ENCODE measurements at places on chromosomes 3 and 15.
A peak's percentile ranks its signal among the peaks of the same experiment; 100 is the strongest.

DNA sequence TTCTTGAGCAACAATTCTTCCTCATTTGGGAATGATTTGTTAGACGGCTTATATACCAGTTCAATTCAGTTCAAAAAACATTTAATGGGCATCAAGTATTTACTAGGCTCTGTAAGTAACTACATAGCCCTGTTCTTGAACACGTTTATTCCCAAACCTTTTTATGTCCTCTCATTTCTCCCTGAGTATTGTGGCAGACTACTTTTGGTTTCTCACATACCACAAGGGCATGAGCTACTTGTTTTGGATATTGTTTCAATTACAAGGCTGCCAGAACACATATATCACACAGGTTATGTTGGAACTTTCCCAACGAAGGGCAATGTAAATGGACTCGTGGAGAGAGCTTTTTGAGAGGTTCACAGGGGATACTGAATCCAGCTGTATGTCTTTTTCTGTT, 363.8 kb upstream of the NAALADL2 start:
- DNase-seq: no peak

DNA sequence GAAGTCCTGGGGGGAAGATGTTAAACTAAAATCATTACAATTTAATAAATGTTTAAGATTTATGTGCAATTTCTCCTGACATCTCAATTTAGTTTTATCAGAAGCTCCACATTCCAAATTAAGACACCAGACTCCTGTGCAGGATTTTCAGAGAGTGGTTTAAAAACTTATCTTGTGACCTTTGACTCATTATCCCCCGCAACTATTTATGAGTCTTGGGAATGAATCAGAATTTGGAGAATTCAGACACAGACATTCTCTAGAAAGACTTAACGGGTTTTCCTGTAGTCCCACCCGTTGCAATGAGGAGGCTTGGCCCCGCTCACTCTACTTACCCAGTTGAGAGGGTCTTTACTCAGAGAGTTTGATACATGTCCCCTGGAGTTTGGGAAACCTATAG, 7.1 kb downstream of the OR5K2 start:
- DNase-seq: no peak

DNA sequence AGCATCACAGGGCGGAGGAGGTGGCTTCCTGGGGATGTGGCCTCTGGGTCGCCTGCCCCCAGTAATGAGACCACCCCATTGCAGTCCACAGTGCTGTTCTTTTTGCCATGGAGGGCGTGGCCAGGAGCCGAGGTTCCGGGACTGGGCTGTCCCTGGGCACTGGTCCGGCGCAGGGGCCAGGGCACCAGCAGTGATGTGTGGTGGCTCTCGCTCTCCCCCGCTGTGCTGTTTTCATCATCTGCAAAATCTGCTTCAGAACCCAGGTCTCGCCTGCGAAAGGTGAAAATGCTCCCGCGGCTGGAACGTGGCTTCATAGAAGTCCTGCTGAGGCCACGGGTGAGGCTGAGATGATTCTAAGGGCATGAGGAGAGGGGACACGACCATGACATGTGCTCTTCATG, 45.8 kb downstream of the SCN5A start:
- DNase-seq: no peak

DNA sequence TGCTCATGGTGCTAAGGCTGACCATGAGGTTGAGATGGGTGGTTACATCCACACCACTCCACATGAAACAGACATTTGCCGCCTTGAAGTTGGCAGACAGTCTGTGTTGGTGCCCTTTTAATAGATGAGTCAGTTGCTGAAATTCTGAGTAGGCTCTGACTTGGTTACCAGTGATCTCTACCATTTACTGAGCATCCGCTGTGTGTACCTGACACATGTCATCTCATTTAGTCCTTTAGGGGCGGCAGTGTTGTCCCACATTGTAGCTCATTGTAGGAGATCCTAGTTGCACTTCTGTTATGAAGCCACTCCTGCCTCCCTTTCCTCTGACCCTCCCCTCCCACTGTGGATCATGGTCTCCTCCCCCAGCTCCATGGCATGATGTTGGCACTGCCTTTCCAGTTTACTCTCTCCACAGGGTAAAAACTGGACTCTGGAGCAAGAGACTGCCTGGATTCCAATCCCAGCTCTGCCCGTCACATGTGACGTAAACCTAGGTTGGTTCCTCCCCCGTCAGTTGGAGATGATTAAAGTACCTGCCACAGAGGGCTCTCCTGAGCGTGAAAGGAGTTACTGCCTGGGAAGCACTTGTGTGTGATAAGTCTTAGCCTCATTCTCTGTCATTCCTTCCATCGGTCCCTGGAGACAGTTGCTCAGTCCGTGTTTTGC, 21.6 kb downstream of the SLCO3A1 start:
- DNase-seq: no peak

DNA sequence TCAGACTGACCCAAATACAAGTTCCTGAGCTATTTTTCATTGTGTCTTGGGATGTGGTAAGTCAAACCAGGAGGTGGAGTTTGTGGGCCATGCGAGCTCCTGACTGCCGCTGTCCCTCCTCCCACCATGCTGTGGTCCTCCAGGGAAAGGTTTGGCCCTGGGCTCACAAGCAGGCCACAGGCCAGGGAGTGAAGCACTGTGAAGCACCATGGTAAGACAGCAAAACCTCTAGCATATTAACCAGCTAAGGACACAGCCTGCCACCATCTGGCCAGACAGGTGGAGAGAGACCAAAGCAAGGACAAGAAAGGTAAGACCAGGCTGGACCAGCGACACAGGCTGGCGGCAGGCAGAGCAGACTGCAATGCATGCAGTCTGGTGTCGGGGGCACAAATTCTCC, 15.3 kb downstream of the RAB43 start:
- no peak for DNase-seq

- DNase-seq: no peak
Measured at GRCh38 chr3:454986-455385, 258.4 kb downstream of the CHL1 start.

- DNase-seq: no peak
Measured at GRCh38 chr3:71510510-71510909, 73.0 kb downstream of the FOXP1 start.

DNA sequence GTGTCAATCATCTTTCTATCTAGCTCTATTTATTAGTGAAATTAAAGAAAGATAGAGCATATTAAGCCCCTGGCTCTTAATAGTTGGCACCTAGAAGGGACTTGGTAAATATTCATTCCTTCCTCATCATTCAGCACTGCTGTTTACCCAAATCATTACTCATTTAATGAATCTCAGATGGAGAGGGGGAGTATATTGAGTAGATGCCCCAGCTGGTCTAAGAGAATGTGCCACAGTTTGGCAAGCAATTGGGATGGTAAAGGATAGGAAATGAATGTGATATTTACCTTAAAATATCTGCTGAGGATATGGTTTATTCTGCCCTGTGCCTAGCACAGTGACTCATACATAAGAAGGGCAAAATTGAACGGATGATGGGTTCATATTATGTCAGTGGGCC, 6.0 kb downstream of the IL1RAP start:
- no peak for DNase-seq

GRCh38 chr3:74067296-74067695, 442.6 kb upstream of the PDZRN3 start:
- no peak for DNase-seq

- DNase-seq: no peak
Measured at GRCh38 chr15:98439523-98439942, 208.8 kb upstream of the IGF1R start.

- no peak for DNase-seq
Measured at GRCh38 chr15:35505809-35506208, 40.2 kb downstream of the DPH6 start.

DNA sequence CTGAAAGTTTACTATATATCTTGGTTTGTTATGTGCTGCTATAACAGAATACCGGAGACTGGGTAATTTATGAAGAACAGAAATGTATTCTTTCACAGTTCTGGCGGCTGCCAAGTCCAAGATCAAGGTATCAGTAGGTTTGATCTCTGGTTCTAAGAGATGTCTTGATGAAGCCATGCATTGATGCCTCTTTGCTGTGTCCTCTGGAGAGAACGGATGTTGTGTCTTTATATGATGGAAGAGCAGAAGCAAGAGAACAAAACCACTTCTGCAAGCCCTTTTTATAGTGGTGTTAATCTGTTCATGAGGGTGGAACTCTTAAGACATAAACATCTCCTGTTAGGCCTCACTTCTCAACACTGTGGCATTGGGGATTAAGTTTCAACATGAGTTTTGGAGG, 62.7 kb downstream of the TCF12 start:
- DNase-seq: no peak

DNA sequence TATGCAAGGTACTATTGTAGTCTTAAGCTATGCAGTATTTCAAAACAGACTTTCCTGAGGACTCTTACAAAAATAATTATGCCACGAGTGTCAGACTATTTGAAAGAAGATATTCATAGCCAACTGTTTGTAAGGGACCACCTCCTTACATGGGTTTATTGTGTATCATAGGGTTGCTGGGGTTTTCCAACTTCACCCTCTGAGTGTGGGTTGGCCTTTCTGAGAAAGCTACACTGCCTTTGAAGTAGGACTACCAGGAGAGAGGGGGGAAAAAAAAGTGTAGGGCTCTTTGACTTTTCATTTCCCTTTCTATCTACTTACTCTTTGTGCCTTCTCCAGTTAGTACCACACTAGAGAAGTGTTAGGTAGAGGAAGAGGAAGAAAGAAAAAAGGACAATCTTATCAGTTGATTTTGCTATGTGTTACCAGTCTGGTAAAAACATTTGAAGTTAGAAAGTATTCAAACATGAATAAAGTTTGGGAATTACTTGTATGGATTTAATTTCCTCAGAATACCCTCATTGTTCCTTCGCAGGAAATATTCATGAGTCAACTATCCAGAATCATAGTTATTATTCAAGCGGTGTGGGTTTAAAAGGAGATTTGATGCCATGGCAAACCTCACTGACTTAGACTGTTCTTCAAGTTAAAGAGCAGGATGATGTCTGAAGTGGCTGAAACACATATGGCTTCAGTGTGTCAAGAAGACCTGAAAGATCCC, 329.3 kb upstream of the THBS1 start:
- no peak for DNase-seq

GRCh38 chr3:14126017-14126886, 1.4 kb downstream of the TMEM43 start:
- DNase-seq: no peak

DNA sequence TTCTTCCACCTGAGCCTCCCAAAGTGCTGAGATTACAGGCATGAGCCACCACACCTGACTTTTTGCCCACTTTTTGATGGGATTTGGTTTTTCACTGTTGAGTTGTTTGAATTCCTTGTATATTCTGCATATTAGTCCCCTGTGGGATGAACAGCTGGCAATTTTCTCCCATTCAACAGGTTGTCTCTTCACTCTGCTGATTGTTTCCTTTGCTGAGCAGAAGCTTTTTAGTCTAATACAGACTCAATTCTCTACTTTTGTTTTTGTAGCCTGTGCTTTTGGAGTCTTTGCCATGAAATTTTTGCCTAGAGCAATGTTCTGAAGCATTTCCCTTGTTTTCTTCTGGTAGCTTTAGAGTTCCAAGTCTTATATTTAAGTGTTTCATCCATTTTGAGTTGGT, 62.7 kb upstream of the MFGE8 start:
- no peak for DNase-seq

GRCh38 chr3:122151480-122151879, 32.0 kb upstream of the CASR start:
- no peak for DNase-seq

DNA sequence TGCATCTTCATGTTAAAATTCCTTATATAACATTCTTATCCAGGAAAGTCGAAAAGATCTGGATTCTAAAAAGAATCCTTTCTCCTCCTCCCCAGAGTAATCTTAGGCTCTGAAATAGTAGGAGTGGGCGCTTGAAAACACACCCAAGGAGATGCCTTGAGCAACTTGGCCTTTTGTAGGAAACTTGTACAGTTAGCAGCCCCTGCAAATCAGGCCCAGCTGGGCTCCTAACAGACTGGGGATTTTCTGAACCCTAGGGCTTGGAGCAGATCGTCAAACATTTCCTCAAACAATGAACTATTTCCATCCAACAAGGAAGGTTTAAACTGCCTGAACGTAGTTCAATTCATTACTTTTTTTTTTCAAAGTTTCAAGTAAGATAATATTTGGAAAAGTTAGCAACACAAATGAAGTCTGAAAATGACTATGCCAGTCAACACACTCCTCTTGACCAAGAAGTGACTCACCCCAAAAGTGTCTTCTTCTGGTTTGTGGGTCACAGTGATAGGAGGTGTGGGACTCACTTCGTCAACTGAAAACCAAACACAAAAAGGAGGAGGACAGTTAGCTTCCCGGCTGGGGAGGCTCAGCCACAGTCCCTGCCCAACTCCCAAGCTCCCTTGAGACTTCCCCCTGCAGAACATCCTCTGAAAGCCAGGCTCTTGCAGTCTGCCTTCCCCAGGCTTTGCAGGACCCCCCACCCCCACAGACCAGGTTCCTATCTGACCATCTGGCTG, 129.7 kb downstream of the NTRK3 start:
- DNase-seq: no peak

DNA sequence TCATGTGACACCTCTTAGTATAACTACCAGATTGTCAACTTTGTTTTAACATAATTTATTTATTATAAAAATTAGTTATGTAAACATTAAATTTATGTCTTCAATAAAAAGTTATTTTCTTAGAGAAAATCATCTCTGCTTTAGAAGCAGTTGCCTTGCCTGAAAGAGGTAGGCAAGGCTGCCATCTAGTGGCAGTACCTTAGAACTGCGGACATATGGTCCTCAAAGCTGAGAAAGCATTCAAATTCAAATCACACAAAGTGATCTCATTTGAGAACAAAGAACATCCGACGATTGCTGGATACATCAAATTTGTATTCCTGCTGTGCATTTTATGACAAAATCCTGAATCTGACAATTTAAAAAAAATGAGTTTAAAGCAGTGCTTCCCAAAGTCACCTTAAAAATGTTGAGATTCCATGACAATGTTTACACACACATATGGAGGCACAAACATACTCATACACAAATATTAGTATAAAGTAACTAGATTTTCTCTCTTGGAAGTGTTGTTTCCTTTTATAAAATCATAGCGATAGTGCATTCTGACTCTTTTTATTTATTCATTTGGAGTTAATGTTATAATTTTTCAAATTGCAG, 617.4 kb downstream of the CADM2 start:
- DNase-seq: peak; percentile 2

GRCh38 chr3:39177708-39178332, 14.6 kb downstream of the XIRP1 start:
- peak; percentile 73 for DNase-seq

- DNase-seq: no peak
Measured at GRCh38 chr15:65337436-65338070, 33.1 kb downstream of the RNU5B-1 start.

DNA sequence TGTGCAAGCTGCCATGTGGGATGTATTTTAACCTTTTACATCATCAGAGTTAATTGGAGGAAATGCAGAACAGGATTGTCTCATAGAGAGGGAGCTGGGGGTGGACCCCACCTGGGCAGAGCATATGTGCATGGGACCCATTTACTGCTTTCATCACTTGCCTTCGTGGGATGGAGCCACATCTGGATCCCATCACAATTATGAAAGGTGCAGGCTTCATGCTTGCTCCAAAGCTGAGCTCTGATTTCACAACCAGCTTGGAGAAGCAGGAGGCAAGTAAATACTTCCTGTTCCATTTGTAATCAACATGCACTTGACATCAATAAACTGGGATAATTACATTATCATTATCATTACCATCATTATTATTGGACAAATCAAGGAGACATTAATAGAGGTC, 161.9 kb downstream of the ALDH1A2 start:
- no peak for DNase-seq

GRCh38 chr3:60298141-60298540, 953.1 kb downstream of the FHIT start:
- no peak for DNase-seq

GRCh38 chr15:33111041-33111451, 83.5 kb downstream of the FMN1 start:
- DNase-seq: no peak

- peak; percentile 48 for DNase-seq
Measured at GRCh38 chr15:90097475-90097874, 4.8 kb downstream of the IDH2 start.

GRCh38 chr15:63093486-63094205, 28.0 kb upstream of the LACTB start:
- peak; percentile 49 for DNase-seq
